ENCODE measurements at places on chromosomes 7 and 10.

DNA sequence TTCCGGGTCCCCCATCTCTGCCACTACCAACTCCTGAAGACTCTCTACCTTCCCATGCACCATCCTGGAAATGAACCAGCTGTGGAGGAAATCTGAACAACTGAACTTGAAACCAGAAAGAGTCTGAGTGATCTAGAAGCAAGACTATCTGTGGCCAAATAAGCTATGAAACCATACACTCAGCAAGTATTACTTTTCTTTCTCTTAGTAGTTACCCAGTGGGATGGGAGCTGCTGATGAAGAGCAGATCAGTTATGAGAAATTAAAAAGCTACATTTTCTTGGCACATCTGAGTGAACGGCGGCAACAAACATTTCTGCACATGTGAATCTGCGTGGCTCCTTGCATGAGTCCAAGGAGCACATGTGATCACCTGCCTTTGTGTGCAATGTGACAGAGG is 31.6 kb upstream of the AGK start:
- no peak for DNase-seq

GRCh38 chr10:118812393-118812740 is 57.6 kb upstream of the CACUL1 start:
- DNase-seq = peak; percentile 10

DNA sequence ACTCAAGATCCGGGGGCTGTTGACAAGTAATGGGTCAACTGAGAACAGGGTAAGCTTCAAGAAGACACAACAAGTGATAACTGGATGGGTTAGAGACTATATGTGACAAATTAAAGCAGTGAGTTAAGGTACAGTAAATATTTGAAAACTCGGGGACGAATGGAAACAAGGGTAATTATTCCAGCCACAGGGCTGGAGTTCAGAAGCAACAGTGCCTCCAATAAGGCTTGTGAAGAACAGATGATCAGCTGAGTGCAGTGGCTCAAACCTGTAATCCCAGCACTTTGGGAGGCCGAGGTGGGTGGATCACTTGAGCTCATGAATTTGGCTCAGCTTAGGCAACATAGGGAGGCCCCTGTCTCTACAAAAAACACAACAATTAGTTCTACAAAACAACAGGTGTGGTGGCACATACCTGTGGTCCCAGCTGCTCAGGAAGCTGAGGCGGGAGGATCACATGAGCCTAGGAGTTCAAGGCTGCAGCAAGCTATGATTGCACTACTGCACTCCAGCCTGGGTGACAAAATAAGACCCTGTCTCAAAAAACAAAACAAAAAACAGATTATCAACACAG is 20.5 kb upstream of the DLD start:
- no peak for DNase-seq

- DNase-seq = peak; percentile 46
Measured at GRCh38 chr7:98133181-98133580, 26.5 kb downstream of the LMTK2 start.

DNA sequence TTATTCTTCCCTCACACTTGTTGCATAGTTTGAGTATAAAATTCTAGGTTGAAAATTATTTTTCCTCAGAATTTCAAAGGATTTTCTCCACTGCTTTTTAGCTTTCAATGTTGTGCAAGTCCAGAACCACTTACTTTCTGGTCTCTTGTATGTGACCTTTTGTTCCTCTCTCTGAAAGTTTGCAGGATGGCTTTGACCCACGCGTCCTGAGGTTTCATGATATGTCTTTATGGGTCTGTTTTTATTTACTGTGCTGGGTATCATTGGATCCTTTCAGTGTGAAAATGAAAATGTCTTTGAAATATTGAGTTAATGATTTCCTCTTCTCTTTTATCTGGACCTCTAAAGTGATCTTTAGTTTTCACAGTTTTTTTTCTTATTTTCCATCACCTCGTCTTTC is 38.5 kb downstream of the C1GALT1 start:
- no peak for DNase-seq

DNA sequence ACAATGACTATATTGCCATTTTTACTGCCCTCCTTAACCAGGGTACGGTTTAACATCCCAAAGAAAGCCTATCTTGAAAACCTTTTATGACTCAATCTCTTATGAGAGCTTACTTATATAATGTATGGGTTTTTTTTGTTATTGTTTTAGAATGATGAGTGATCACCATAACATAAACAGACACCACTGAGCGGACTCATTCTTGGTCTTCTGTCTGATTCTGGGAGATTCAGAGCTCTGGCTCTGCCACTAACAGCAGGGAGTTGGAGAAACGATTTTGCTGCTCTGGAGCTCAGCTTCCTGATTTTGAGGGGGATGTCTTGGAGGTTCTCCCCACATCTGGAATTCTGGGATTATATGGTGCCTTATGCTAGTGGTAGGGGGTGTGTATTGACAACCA is 244.1 kb downstream of the FRMD4A start:
- DNase-seq = no peak

- DNase-seq = no peak
Measured at GRCh38 chr10:78895469-78895868, 173.3 kb upstream of the ZMIZ1 start.

DNA sequence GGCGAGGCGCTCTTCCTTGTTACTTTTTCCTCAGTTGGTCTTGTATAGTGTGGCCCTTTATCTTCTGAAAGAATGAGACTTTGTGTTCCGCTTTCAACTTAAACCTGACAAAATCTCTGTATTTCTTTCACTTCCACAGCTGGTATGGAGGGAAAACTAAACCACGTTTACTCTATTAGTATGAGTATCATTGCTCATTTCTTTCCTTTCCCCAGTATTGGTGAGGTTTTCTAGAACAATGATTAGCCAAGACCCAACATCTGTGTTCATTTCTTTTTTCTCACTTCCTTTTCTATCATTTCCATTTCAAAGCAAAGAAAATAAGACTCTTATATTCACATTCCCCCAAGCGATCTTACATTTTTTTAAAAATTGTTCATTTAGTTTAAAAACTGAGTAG is 165.3 kb downstream of the PAXIP1 start:
- DNase-seq = no peak

DNA sequence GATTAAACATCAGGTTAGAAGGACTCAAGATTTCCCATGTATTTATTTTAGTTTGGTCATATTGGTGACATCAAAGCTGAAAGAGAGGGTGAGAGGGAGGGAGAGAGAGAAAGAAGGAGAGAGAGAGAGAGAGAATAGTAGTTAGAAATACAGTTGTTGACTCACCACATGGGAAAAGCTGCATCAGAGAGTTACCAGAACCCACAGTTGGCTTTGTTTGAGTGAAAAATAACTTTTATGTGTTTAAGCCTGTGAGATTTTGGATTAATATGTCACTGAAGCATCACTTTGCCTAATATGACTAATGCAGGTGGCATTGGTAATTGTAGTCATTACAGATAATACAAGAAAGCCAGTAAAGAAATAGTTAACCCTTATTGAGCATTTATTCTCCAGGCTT is 303.9 kb downstream of the REEP3 start:
- DNase-seq = no peak

Data from stomach (tissue), 19 donors.